NCI-H2029 treated with DMSO at 0.1 percent for 48 hours (cell line): ENCODE measurements at places on chromosomes 4 and X.

GRCh38 chrX:55488006-55488592, 1.5 kb downstream of the USP51 start:
- no peak for DNase-seq

DNA sequence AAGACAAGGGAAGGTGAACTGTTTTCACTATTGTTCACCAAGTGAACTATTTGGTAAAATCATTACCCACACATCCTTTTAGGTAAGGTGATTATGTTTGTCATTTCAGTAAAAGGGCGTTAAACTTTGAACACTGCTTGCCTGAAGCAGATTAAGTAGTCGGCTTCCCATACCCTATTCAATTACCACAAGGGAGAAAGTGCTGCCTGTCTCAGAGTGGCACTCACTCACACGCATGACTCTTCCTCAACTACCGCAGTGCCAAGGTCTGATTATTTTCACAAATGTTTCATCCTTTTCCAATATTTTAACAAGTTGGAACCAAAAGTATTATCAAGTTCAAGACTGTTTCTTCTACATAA, 11.0 kb downstream of the VEGFC start:
- no peak for DNase-seq

- no peak for DNase-seq
Measured at GRCh38 chr4:87532109-87532508, 2.9 kb upstream of the SPARCL1 start.

GRCh38 chr4:87025023-87025613, 90.3 kb downstream of the AFF1 start:
- DNase-seq, result no peak

- DNase-seq, result no peak
Measured at GRCh38 chrX:132483951-132484350, 4.9 kb downstream of the MBNL3 start.

DNA sequence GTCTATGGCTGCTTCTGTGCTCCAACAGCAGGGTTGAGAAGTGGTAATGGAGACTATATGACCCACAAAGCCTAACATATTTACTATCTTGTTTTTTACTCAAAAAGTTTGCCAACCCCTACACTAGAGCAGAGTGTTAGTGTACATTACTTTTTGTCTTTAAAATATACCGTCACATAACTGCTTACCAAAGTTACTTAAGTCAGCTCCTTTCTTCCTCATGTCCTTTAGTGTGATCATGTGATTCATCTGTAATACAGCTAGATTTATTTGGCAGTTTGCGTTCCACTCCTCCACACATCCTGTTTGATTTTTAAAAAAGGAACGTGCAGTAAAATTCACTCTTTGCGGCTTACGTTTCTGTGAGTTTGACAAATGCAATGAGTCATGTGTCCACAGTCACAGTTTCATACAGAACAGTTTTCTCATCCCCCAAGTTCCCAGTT, 162.4 kb upstream of the GPRIN3 start:
- DNase-seq, result no peak

DNA sequence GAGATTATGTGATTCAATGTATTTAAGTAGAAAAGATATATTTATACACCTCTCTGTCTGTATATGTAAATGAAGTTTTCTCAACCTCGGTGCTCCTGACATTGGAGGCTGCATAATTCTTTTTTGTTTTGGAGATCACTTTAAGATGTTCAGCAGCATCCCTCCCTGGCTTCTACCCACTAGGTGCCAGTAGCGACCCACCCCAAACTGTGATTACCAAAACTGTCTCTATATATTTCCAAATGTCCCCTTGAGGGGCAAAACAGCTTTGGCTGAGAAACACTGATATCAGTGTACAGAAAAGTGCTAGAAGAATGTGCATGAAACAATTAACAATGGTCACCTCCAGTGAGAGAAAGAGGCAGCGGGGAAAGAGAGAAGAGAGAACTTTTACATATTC, 51.2 kb downstream of the DCX start:
- DNase-seq, result no peak

- DNase-seq, result no peak
Measured at GRCh38 chr4:12555011-12555410, 929.1 kb downstream of the RAB28 start.

DNA sequence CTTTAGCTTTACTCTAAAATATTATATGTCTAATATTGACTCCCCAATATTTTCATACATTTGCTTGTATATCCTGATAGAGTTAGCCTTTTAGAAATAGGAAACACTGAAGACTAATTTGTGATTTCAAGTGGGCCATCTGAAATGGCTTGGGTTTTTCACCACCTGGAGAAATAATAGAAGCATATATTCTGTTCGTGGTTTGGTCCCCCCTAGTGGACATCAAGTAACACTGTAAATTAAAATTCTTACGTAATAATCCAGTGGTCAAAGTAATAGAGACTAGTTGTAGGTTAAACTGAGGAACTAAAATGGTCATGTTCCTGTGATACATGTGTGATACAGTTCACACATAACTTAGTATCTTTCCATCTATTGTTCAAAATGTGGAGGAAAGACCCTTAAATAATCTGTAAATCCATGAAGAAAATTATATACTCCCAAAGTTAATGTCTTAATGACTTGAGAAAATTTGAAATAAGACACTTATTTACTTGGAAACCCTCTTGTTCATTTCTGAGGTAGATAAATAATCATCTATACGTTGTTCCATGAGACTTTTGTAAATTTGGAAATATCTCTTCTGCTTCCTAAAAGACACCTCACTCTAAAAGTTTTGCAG, 79.8 kb upstream of the SMARCAD1 start:
- peak; percentile 10 for DNase-seq

DNA sequence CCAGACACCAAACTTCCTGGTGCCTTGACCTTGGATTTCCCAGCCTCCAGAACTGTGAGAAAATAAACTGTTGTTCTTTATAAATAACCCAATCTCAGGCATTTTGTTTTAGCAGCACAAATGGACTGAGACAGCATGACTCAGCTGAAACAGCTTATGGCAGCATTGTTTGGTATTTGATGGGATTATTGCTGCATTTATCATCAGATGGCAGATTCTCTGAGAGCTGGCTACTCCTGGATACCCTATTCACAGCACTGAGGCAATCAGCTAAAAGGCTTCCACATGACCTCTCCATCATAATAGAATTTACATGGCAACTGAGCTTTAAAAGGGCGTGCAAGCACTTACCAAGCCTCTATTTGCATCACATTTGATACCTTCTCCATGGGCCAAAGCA, 623.1 kb upstream of the CPEB2 start:
- no peak for DNase-seq

GRCh38 chr4:109879081-109879480, 31.2 kb downstream of the LRIT3 start:
- DNase-seq, result no peak

DNA sequence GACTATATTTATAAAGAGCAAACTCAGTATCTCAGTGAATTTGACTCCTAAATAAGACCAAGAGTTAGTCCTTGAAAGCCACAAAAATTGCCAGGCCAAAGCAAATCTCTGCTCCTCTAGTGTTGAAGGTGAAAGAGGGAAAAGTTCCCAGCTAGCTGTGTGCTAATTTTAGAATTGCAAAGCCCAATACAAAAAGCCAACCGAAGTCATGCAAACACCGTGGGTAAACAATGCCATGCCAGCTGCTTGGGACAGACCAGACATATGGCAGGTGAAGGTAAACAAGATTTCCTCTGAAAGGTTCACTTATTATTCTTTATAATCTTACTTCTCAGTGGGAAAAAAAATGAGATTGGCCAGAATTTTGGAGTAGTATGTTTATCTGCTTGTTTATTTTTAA, 80.5 kb upstream of the LNX1 start:
- DNase-seq, result peak; percentile 13

GRCh38 chr4:5128569-5128968, 77.3 kb downstream of the STK32B start:
- DNase-seq, result no peak

GRCh38 chrX:123172869-123173268, 11.2 kb upstream of the GRIA3 start:
- DNase-seq, result no peak

GRCh38 chrX:106932960-106933537, 12.8 kb downstream of the CLDN2 start:
- DNase-seq, result no peak

DNA sequence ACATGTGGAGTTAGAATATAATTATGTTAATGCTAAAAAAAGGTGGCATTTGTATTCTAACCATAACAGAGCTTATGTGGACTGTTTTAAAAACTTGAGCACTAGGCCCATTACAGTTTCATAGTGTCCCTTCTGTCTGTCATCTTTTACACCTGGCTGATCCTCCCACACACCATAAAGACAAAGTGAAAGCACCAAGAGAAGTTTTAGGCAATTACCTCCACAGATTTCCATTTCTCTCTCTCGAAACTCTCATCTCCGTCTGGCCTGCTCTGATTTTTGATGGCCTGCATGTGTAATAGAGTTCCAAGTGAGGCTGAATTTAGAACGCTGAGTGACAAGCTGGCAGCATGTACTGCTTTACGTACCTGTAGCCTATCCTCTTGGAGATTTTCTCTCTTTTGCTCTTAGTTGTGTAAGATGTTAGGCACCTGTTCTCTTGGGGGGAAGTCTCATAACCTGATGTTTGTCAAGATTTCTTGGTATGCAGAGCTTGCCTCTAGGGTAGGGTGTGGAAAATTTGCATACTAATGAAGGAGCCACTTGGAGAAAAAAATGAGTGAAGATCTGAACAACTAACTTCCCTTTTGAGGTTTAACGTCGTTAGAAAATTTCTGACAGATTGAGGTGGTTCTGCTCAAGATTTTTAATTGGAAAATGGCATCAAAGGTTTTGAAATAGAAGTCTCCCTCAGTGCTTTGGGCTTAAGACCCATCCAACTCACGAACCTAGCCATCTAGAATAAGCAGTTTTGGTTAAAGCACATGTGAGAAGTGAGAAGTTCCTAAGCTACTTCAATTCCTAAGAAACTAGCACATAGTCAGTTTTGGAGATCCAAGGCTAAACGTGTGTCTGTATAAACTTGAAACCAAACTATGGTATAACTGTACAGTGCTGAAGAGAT, 57.6 kb upstream of the RAP1GDS1 start:
- DNase-seq, result no peak

GRCh38 chr4:111636961-111637585, 508.2 kb upstream of the FAM241A start:
- no peak for DNase-seq

GRCh38 chr4:128869776-128870509, 60.4 kb downstream of the JADE1 start:
- no peak for DNase-seq

- no peak for DNase-seq
Measured at GRCh38 chrX:10381193-10381592, 224.4 kb downstream of the CLCN4 start.

DNA sequence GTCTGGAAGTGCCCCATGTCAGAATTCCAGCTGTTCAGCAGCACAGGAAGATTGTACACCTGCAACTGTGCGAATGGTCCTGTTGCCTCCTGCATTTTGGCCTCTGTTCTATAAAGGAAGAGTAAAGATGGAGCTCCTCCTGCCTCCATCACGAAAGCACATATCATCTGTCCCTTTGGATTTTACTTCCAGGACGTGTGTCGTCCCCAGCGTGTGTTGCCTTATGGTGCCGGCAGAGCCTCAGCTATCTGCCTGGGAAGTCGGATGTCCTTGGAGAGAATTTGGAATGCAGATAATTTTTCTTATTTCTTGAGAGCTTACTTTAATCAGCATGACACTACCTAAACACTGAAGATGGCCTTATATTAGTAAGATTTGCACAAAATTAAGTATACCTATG, 97.7 kb downstream of the GATB start:
- DNase-seq, result no peak
